ENCODE measurements at places on chromosomes 1 and 21.
A peak's percentile ranks its signal among the peaks of the same experiment; 100 is the strongest.

GRCh38 chr1:205592443-205593003 lies 39.3 kb downstream of the ELK4 start:
- no peak for DNase-seq

DNA sequence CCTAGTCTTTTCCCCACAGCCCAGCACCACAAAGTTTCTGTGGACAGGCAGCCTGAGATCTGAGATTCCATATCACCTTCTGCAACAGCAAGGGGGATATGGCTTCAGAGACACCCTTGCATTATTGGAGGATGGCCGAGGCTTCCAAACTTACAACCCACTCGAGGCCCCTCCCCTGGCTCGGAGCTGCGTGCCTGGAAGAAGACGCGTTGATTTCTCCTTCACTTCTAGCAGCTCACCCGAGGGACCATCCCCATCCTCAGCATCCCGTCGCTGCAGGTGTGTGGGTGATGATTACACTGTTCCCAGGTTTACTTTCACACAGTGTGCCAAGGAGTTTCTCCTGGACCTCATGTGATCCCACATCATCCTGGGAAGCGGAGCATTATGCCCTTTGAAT lies 277.9 kb downstream of the MATN1 start:
- DNase-seq = no peak

GRCh38 chr1:71640998-71641397 lies 560.2 kb upstream of the ZRANB2 start:
- DNase-seq = no peak

DNA sequence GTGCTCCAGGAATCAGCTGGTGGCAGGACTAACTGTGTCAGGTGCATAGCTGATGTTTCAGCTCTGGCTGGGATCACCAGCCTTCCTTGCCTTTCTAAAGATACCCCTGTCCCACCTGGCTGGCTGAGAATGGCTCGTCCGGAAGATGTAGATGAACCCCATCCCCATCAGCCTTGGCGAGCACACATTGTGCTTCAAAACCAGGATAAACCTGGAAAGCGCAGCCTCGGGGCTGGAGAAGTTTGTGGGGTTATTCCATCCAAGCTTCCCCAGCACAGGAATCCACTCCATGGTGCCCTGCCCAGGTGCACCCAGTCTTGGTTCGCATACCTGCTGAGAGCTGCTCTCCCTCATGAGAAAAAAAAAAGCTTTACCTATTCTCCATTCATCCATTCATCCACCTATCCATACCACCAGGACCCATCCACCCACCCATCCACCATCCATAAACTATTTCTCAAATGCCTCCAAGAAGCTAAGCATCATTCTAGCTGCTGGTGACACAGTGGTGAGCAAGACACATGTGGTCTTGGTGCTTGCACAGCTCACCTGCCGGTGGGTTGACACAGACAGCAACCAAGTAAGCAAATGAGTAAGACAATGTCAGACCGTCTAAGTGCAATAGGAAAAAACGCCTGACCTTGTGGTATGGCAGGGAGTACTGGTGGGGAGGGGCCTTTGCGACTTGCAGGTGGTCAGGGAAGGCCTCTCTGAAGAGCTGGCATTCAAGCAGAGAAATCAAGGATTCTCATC lies 94.0 kb downstream of the DMRTB1 start:
- DNase-seq = peak; percentile 33

DNA sequence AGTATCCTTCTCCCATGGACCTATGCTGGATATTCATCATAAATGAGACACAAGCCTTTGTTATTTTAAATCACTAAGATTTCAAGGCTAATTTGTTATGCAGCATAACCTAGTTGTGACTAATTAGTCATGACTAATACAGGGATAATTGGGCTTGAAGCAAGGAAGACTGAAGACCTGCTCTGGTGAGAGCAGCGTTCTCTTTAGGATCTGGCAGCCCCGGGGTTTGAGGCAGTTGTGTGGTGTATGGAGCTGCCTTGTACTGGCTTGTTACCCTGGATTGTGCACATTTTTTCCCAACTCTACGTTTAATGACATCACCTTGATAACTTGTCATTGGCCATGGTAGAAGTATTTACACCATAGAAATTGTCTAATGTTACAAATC lies 25.7 kb upstream of the SPAG17 start:
- DNase-seq = no peak

DNA sequence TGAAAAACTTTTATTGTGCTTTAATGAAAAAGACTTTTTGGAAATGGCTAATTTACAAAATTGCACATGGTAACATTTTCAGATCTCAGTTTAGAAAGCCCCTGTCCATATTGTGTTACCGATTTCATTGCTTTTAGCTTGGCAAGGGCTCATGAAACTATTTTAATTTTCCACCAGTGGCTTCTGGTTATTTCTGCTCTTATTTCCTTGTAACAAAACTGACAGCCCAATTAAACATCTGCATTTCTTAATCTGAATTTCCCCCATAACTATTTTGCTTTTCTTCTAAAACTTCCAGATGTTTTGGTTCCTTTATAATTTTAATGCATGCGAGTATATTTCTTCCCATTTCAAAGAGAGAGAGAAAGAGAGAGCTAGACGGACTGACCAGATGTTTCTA lies 264.8 kb downstream of the PTPRC start:
- DNase-seq = no peak

- no peak for DNase-seq
Observed at GRCh38 chr1:198611219-198611618, 27.6 kb upstream of the PTPRC start.

- DNase-seq = no peak
Observed at GRCh38 chr1:223125766-223126165, 17.3 kb downstream of the TLR5 start.

Measured in activated CD8-positive, alpha-beta T cell treated with anti-CD3 and anti-CD28 coated beads for 36 hours (primary cell).